ENCODE measurements at places on chromosomes 4 and X.

GRCh38 chr4:90159193-90159592 lies 32.0 kb downstream of the CCSER1 start:
- DNase-seq: no peak

DNA sequence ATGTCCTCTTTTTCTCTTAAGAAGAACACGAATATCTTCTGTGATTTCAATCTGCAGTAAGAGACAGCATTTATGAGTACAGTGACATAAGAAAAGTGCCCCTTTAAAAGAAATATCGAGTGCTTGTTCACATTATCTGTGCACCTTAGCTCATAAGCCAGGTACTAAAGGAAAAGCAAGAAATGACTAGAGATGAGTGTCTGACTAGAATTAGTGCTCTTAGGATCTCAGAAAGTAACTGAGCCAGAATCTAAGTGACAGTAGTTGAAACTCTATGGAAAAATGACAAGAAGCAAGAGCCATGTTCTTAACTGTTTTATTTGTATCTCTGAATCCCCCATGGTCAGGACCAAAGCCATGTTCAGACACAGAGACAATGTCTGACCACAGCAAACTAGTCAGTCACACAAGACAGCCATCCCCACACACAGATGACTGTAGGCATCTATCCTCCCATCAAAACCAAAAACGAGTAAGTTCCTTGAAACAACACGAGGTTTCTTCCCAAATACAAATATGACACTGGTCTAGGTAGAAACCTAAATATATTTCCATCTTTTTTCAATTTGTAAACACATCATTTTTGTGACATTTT lies 36.8 kb downstream of the ACSL4 start:
- DNase-seq: no peak

GRCh38 chrX:108359806-108360602 lies 78.2 kb downstream of the COL4A6 start:
- no peak for DNase-seq

DNA sequence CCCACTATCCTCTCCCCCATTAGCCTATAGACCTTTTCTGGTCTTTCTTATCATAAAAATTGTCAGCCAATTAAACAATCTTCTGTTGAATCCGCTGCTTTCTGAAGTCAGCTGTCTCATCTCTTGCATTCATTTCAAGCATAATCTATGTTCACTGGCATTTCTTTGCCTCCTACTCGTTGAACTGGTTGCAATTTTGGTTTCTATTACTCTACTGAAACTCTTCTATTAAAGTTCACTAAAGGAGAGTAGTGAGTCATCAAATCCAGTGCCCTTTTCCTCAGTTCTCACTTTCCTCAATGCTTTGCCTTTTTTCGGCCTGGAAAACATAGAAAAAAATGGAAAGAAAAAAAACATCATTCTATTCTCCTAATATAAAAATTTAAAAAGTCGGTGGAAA lies 23.9 kb upstream of the CXCL13 start:
- DNase-seq: no peak

All from activated CD4-positive, alpha-beta T cell treated with anti-CD3 and anti-CD28 coated beads, Interleukin-2, amount 50 U/mL, for 1 hour (primary cell).